ENCODE measurements at places on chromosomes 11 and 22.

GRCh38 chr11:23594755-23595154 is 734.5 kb upstream of the CCDC179 start:
- DNase-seq = no peak

DNA sequence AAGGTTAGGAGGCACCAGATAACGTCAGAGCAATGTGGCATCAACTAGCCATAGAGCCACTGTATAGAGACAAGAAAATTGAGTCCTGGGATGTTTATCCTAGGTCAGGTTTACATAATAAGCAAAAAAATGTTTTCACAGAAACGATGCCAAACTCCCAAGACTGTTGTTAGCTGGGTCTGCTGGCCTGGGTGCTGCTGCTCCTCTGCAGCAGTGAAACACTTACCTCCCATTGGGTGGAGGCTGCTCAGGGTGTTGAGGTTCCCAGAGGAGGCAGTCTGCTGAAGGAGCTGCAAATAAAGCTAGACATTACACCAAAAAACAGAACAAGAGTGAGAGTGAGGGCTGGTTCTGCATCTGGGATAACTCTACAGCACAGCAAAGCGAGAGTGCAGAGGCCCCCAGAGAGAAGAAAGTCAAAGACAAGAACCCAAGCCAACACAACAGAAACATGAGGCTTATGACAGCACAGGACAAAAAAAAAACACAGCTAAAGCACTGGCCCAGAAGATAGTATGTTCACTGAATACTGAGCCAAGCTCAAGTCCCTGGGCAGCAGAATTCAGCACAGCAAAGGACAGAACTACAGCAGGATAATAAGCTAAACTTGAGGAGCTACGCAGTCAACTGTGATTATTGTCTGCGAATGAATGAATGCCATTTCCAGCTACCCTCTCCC is 29.9 kb upstream of the RAPSN start:
- DNase-seq = no peak

- no peak for DNase-seq
These were observed 50.0 kb downstream of the RRAS2 start for GRCh38 chr11:14308897-14309387.

GRCh38 chr11:12789596-12790215 is 115.5 kb downstream of the TEAD1 start:
- no peak for DNase-seq

GRCh38 chr11:133747409-133747808 is 97.9 kb downstream of the SPATA19 start:
- no peak for DNase-seq

DNA sequence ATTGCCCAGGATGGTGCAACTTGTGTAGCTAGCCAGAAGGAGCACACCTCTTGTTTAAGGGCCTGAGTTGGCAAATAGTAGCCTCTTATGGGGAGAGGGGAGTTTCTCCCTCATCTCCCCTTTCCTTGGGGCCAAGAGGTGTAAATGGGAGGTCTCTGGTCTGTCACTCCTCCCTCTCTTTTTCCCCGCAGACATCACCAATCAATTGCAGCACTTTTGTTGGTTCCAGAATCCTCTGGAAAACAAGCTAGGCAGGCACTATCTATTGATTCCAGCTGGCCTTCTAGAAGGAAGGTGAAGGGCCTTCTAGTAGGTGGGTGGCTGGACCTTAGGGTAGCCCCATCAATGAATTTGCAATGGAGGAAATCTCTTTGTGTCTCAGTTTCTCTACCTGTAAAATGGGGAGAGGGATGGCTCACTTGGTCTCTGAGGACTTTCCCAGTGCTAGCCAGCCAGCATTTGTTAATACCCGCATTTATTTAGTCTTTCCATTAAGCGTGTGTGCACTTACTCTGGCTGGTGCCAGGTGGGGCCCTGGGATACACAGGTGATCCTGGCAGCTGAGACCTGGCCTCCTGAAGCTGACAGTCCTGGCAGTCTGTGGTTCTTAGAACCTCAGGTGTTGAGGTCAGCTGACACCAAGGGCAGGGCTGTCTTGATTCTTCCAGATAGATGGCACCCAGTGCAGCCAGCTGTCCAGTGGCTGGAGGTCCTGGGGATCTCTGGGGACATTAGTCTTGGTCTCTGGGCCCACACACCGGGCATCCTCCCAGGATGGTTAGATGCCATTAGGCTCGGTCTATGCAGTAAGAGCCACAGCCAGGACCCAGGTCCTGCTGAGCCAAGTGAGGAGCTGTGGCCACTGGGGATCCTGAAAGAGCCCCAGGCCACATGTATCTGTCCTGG is 51.7 kb downstream of the TSPAN18 start:
- no peak for DNase-seq

DNA sequence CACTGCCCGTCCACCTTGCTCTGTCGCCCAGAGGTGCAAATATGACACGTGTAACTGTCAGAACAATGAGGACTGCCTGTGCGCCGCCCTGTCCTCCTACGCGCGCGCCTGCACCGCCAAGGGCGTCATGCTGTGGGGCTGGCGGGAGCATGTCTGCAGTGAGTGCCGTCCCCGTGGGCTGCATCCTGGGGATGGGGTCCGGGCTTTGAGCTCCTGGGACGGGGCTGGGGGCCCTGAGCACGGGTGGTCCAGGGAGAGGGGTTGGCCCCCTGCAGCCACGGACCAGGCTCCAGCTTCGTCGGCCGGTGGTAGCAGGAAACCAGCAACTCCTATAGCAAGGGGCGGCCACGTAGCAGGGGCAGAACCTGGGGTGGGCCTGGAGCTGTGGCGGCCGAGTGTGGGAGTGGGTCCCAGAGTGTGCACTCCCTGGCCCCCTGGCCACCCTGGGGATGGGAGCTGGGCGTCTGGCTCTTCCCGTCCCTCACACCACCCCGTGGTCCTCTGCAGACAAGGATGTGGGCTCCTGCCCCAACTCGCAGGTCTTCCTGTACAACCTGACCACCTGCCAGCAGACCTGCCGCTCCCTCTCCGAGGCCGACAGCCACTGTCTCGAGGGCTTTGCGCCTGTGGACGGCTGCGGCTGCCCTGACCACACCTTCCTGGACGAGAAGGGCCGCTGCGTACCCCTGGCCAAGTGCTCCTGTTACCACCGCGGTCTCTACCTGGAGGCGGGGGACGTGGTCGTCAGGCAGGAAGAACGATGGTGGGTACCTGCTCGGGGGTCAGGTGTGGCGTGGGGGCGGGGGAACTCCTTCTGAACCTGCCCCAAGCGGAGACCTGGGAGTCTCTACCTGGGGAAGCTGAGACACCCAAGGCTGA is 10.1 kb downstream of the MUC2 start:
- no peak for DNase-seq

GRCh38 chr11:17742019-17742418 is 7.4 kb downstream of the KCNC1 start:
- DNase-seq = no peak

DNA sequence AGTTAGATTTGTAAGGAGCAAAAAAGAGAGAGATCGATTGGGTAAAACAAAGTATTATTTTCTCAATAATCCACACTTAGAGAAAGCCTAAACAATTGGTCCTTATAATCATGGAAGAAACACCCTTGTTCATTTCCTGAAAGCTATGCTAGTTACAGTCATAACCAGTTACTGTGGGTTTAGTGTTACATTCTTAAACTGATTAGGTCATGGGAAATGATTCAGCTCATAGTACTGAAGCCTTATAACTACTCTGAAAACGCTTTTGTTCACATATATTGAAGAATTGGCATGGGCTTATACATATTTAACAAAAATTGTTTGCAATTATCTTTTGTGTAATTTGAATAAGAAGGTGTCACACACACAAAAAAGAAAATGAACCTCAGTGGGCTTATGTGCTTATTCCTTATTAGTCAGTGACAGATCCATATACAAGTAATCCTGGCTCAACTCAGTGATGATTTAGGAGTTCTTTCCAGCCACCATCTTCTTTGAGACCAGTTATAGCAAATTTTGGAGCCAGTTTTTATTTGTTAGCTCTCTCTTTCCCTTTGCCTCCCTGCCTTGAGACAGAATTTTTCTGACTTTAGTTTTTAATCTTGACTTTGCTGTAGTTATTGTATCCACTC is 198.5 kb upstream of the CTSC start:
- no peak for DNase-seq

DNA sequence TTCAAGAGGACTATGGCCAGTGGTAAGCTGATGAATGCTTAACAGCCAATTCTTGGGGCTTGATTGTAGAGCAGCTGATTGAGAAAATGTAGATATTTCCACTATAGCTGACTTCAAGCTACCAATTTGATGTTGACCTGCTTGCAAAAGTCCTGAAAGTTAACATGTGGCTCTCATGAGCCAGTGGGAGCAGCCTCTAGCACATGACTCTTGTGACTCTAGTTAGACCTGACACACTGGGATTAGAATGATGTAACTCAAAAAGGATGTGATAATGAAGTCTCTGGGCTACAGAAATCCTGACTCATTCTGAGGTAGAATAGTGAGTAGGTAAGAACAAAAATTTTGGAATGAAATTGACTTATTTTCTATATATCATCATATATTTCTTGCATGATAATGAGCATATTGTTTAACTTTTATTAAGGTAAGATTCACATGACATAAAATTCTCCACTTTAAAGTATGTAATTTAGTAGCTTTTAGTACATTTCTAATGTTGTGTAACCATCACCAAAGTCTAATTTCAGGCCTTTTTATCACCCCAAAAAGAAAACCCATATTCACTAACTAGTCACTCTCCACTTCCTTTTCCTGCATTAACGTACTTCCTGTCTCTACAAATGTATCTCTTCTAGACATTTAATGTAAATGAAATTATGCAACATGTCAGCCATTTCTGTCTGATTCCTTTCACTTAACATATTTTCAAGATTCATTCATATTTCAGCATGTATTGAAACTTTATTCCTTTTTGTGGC is 16.1 kb upstream of the OR52H1 start:
- DNase-seq = no peak

GRCh38 chr11:65917077-65917433 is 1.8 kb downstream of the C11orf68 start:
- no peak for DNase-seq

DNA sequence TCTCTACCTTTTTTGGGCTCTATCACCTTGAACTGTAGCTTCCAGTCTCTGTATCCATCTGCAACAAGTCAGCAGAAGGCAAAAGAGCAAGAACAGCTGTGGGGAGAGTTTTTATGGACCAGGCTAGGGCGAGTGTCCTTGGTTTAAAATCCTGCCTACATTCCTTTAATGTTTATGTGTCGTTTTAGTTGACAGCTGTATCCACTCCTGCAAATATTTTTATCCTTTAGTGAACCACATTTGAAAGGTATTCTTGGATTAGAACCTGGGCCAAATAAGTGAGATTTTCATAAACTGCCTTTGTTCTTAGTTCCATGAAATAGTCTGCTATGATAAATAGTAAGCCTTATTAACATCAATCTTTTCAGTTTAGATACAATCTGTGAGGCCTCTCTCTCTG is 712.2 kb downstream of the ETS1 start:
- no peak for DNase-seq

GRCh38 chr11:27514076-27514475 is 7.5 kb upstream of the LIN7C start:
- DNase-seq = no peak

DNA sequence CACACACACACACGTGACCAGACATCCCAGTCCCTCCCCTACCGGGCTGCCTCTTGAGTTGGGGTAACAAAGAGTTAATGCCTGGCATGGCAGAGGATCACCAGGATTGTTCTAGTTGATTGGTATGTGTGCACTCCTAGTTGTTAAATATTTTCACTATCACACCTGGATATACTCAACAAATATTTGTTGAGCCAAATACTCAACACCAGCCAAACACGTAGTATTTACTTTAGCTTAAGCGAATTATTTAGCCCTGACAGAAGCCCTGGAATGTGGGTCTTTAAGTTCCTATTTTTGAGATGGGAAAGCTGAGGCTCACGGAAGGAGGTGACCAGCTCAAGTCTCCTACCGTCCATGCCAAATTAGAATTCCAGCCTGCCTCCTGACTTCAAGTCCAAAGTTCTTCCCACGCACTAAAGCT is 10.5 kb downstream of the CD3E start:
- no peak for DNase-seq

DNA sequence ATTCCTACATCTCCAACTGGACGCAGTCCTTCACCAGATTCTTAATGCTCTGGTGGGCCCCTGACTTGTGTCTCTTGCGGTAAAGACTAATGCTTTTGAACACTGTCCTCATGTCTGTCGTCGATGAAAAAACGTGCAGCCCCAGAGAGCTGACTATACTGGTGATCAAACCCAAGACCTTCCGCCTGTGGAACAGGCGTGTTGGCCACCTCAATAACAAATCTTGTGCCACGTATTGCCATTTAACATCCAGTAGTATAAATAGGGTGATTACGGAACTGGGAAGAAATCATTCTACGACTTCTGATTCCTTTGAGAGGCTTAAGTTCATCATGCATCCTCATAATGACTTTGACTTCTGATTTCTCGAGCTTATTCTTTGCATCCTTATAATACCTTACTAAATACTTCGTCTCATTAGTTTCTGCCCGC is 45.6 kb downstream of the OR4D9 start:
- DNase-seq = no peak

GRCh38 chr11:103907548-103908455 is 128.6 kb upstream of the DDI1 start:
- DNase-seq = no peak

DNA sequence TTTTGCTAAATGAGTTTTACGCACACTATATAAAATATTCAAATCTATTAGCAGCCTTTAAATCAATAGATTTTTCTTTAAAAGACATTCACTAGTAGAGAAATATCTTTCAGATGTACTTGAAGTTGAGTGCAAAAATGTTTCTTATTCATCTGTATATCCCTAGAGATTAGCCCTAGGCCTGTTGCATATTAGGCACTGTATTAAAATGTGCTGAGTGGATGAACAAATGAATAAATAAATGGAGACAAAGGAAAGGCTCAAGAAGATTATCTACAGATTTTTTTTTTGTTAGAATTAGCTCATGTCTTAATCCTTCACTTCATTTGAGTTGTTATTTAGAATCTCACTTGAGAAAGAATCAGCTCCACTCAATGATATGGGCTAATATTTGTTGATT is 12.0 kb upstream of the MMP13 start:
- no peak for DNase-seq

- no peak for DNase-seq
These were observed 16.5 kb upstream of the CSTF3 start for GRCh38 chr11:33177676-33178336.

GRCh38 chr11:119196833-119197483 is 9.2 kb upstream of the CBL start:
- DNase-seq = peak; percentile 71

DNA sequence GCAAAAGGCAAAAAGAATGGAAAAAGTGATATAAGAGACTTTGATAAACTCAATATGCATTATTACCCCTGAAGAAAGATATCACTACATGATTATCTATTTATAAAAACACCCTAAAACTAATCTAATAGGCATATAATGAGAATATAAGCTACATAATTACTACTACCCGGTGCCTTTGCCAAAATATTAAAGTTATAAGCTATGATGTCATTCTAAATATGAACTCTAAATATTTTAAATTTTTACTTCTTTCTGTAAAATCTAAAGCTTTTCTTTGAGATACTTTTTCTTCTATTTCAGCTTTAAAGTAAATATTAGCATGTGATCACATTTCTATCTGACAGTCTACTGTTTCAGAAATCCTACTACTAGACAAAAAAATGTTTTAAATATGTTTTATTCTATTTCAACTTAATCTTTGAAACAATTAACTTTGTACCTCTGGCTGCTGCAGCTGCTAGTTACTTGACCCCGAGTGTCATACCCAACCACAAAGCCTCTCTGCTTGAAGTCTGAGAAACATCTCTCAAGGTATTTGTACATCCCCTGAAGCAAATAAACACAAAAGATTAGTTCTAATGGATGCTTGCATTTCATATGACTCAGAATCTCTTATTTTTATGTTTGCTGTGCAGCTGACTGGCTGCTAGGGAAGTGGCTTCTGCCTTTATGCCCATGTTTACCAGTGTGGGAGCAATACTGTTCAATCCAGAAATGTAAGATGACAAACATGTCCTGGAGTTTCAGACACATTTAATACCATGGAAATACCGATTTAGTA is 26.8 kb downstream of the PGM2L1 start:
- no peak for DNase-seq

Data from stimulated activated CD4-positive, alpha-beta T cell treated with anti-CD3 and anti-CD28 coated beads, Interleukin-2, amount 100 ng/mL, for 24 hours (primary cell).